ENCODE measurements at places on chromosomes 7 and 10.

GRCh38 chr7:92560602-92561001 lies 29.6 kb downstream of the FAM133B start:
- no peak for DNase-seq

DNA sequence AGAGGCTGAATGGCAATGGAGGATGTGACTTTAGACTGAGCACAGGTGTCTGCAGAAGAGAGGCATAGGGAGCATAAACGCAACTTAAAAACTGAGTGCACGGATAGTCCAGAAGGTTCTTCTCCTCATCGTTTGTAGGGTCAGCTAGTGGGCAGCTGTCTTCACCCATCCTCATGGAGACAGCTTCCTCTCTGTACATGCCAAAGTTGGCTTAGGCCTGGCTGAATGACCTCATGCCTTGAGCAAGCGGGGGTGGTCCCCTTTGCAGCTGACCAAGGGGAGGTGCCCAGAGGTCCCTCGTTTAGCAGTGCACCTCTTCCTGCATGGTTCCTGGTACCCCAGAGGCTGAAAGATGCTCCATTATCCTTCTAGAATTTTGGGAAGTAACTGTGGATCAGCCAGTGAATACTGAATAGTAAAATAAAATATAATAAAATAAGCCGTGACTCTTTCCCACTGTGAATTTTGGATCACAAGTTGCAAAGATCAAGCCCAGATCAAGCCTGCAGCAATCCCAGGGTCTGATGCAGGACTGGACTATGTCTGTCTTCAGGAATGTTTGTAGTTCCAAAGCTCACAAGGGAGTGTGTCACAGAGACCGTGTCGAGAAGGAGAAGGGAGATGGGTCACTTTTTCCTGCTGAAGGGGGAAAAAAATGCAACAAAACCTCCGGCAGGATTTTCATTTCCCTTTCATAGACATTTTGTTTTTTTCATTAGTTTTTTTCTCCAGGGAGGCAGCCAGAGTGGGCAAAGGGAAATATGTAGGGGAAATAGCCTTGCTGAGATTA lies 295.3 kb upstream of the MKI67 start:
- DNase-seq = no peak

- DNase-seq = peak; percentile 44
Observed at GRCh38 chr7:87926581-87927461, 7.2 kb upstream of the ADAM22 start.

DNA sequence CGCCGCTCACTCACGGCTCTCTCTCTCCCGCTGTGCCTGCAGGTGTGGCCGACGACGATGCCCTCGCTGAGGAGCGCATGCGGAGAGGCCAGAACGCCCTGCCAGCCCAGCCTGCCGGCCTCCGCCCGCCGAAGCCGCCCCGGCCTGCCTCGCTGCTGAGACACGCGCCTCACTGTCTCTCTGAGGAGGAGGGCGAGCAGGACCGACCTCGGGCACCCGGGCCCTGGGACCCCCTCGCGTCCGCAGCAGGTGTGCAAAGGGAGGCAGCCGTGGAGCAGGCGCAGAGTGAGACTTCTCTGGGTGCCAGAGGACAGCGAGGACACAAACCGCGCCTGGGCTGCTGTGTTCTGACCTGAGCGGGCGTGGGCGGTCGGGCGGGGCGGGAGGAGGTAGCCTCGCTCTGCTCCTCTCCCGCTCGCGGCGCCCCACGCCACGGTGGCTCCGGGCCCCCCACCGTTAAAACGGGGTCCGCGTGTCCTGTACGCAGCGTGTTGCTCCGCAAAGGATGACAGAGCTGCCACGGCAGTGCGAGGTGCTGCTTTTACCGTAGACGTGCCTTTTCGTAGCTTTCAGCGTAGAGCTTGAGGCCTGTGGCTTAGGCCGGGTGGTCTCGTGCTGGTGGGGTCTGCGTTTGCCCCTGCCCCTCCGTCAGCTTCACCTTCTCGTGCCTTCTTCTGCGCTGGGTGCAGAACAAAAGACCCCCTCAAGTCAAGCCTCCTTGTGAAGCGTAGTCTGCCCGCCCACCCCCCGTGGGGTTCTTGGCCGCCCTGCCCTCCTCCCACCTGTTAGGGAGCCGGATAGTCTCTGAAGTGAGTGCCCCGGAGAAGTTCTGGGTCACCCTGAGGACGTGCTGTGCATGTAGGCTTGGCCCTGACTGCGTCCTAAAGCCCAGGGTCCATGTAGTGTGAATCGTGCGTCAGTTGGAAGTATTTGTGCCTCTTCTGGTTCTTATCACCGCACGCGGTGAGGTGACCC lies 73.2 kb downstream of the DNAJB6 start:
- no peak for DNase-seq

DNA sequence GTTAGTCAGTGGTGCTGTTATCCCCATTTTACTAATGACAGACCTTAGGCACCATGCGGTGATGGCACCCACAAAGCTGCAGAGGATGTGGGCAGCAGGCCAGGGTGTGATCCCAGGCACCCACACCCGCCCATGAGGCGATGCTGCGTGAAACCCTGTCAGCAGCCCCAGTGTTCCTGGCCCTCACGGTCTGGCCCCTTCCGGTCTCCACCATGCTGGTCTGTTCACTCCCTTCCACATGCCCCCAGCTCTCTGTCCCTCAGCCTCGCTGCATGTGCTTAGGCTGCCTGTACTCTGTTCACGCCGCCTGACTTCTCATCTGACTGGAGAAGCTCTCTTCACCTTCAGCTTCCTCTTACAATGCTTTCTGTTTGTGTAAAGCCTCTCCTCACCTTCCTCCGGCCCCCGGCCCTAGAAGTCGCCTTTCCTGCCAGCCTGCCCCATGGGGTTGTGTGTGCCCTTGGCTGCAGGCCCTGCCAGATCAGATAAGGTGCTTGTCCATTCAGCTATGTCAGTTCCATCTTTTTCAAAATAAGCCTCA lies 17.6 kb upstream of the ORAI2 start:
- peak; percentile 66 for DNase-seq

GRCh38 chr10:72379062-72379461 lies 24.3 kb upstream of the DNAJB12 start:
- no peak for DNase-seq

DNA sequence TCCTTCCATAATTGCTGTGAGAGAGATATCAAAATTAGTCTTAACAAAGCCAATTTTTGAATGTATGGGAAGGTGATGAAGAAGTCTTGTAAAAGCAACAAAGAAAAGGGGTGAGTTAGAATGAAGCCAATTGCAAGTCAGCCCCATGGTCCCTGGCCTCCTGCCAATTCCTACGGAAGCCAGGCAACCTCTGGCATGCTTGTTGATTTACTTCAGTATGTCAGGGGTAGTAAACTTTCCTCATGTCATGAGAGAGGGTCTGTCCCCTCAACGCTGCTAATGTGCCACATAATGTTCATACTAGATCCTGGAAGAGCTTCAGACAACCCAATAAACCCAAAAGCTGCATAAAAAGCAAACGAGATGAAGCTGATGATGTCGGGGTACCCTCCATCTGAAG lies 159.1 kb upstream of the YAE1 start:
- DNase-seq = no peak

- no peak for DNase-seq
Observed at GRCh38 chr7:41436139-41436538, 266.8 kb downstream of the INHBA start.

DNA sequence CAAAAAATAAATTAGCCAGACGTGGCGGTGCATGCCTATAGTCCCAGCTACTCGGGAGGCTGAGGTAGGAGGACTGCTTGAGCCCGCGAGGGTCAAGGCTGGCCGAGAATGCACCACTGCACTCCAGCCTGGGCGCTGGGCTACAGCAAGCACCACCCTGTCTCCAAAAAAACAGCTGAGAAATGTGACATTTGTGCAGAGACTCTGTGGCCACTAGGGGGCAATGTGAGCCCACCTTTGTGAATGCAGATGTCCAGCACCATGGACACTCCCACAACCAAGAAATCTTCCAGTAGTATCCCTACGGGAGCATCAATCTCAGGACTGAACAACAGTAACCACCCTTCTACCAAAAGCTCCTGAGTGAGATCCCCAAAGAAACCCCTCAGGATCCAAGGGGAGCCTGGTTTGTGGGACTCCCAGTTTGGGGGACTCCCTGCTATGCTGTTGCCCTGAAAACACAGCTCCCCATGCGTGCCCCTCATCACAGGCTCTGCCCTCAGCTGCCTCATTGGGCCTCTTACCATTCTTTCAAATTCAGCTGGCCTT lies 6.2 kb upstream of the AHCYL2 start:
- peak; percentile 83 for DNase-seq
